Caki2 (cell line): ENCODE measurements at places on chromosomes 6 and 20. TPM values are rescaled to one million over a fixed set of nuclear protein-coding genes. Genes with fewer than 3 reads are reported as not detected.
A peak's percentile ranks its signal among the peaks of the same experiment; 100 is the strongest.

The TOX2 gene
- not detected in 2 replicates for total RNA-seq

GRCh38 chr6:3389390-3390167 is 67.3 kb downstream of the SLC22A23 start:
- no peak for DNase-seq

The C4B gene
- not detected in 2 replicates for total RNA-seq

- no peak for DNase-seq
Measured at GRCh38 chr6:170437719-170438401, 115.2 kb downstream of the PSMB1 start.

- DNase-seq = no peak
Measured at GRCh38 chr20:24692446-24693200, 223.2 kb downstream of the SYNDIG1 start.

- DNase-seq = peak; percentile 43
Measured at GRCh38 chr20:47500554-47500953, 1.1 kb upstream of the NCOA3 start.

DNA sequence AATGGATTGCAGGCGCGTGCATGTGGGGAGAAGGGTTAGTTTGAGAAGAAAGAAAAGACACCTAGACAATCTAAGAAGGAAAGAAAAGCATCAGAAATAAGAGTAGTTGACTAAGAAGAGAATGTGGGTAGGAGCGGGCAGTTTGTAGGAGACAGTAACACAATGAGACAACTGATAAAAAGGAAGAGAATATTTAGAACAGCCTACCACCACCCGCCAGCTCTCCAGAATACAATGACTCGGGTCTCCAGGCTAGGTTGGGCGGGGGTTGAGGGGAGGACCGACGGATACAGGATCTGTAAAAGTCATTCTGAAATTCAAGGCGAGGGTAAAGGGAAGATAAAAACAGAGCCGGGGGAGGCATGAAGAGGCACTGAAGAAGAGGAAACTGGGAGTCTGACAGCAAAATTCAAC is 712 bp downstream of the ABHD16A start:
- DNase-seq = no peak

- no peak for DNase-seq
Measured at GRCh38 chr6:84498905-84499304, 265.5 kb downstream of the TBX18 start.

- DNase-seq = peak; percentile 8
Measured at GRCh38 chr6:51619042-51619799, 468.2 kb downstream of the PKHD1 start.

The CAGE1 gene
- total RNA-seq = not detected in 2 replicates
